Tongue (tissue), 3 donors: ENCODE measurements at places on chromosomes 1 and 21. TPM values are rescaled to one million over a fixed set of nuclear protein-coding genes. Genes with fewer than 3 reads are reported as not detected.
A peak's percentile ranks its signal among the peaks of the same experiment; 100 is the strongest.

The ACTN2 gene
- 1,156 TPM for total RNA-seq

The GSTM1 gene
- not detected for total RNA-seq

GRCh38 chr1:218671573-218671972, 326.4 kb downstream of the TGFB2 start:
- DNase-seq: peak; percentile 95

DNA sequence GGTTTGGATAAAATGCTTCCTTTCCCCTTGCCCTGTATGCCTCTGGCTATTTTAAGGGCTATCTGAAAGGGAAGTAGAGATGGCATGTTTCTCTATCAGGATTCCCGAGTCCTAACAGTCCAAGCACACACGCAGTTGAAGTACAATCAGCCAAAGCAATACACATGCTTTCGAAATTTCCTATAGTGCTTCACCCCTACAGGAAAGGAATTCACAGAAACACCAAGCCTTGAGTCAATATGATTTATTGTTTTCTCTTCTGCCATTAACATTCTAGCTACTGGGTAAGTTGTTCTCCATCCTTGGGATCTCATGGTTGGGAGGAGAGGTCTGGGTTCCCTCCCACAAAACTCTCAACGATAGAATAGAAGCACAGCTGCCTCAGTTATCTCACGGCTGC, 8.7 kb downstream of the ITLN1 start:
- DNase-seq: no peak

DNA sequence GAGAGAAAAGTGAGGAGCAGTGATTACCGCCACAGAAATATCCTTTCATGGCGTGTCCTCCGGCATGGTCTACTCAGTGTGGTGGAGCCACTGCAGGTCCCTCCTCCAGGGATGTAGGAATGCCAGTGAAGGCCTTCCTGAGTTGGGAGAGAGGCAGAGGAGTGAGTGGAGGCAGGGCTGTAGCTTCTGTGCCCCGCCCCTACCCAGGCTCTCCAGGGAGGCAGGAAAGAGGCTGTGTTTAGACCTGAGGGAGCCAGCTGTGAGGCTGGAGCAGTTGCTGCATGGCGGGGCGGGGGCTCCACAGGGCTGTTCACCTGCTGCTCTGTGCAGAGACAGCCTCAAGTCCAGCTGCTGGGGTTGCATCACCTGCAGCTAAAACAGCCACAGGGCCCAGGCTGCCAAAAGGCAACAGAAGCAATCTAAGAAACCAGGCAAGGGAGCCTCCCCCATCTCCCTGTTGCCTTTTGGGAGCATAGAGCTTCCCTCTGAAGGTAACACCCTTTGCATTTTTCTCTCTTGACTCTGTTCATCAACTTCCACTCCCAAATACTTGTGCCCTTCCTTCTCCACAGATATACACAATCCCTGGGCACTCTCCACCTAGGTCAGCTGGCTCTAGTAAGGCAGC, 801 bp upstream of the ANXA9 start:
- DNase-seq: peak; percentile 43

The COL8A2 gene
- total RNA-seq: 39.8 TPM

The B3GALT2 gene
- total RNA-seq: 5.7 TPM

- no peak for DNase-seq
Measured at GRCh38 chr1:216686860-216687766, 36.1 kb downstream of the ESRRG start.

The SASS6 gene
- 3.9 TPM for total RNA-seq

The TNNI3K gene
- total RNA-seq: 2.7 TPM

- no peak for DNase-seq
Measured at GRCh38 chr1:109492779-109493178, 1.1 kb upstream of the CYB561D1 start.

GRCh38 chr1:171509191-171509590, 23.9 kb downstream of the PRRC2C start:
- no peak for DNase-seq

- no peak for DNase-seq
Measured at GRCh38 chr1:89799495-89799894, 21.3 kb upstream of the LRRC8D start.

The SRSF4 gene
- 56.2 TPM for total RNA-seq

GRCh38 chr1:43273708-43274107, 3.9 kb downstream of the TMEM125 start:
- no peak for DNase-seq

- peak; percentile 80 for DNase-seq
Measured at GRCh38 chr21:44583089-44583799, 2.8 kb upstream of the KRTAP10-5 start.

GRCh38 chr1:6646499-6647148, 22.0 kb downstream of the THAP3 start:
- peak; percentile 75 for DNase-seq

The TLR5 gene
- total RNA-seq: 5.9 TPM

- DNase-seq: no peak
Measured at GRCh38 chr1:22234476-22235030, 91.7 kb upstream of the WNT4 start.

- no peak for DNase-seq
Measured at GRCh38 chr1:18037651-18038050, 69.9 kb upstream of the IGSF21 start.

GRCh38 chr21:41666641-41667081, 100.2 kb downstream of the RIPK4 start:
- DNase-seq: no peak

GRCh38 chr1:47227341-47228232, 4.4 kb downstream of the TAL1 start:
- DNase-seq: no peak

The CBS gene
- total RNA-seq: 6.2 TPM

DNA sequence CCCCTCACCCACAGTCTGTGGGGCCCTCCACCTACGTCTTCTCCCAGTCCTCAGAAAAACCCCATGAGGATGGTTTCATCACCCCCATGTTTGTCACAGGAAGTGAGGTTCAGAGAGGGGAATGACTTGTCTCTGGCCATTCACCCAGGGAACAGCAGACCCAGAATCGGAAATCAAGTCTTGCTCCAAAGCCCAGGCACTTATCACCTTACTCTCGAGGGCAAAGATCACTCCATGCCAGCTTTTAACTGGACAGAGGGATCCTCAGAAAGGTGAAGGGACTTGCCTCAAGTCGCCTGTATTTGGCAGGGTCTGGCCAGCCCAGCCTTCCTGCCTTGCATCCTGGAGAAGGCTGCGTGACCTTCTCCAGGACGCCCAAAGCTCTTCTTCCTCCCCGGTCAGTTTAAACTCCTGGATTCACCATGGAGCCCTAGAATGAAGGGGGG, 57.9 kb upstream of the SSBP3 start:
- DNase-seq: no peak

The IL22RA1 gene
- 1.2 TPM for total RNA-seq

DNA sequence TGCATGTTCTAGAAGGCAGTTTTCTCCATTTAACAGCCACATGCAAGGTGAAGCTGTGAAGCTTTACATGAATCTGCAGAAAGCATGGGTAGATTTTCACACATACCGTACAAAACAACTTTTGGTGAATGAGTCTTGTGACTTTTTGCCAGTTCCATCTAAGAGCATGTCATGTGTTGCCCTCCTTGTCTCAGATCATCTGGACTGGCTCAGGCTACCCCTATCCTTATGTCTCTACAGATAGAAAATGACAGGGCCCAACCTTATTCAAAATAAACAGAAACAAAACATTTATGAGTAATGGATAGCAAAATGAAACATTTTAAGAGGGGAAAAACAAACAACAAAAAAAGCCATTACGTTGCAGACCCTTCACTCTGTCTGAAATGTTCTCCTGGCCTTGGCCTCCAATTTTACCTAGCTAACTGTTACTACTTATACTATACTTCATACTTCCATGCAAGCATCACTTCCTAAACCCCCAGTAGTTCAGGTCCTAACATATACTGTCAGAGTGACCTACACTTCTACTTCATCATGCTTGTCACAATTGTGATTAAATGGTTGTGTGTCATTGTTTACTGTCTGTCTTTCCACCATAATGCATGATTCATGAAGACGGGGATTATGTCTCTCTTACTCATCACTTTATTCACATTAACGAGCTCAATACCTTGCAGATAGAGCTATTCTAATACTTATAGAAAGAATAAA, 39.0 kb downstream of the LRRC8C start:
- no peak for DNase-seq

- DNase-seq: peak; percentile 71
Measured at GRCh38 chr1:54246116-54246721, 46.3 kb downstream of the MRPL37 start.

DNA sequence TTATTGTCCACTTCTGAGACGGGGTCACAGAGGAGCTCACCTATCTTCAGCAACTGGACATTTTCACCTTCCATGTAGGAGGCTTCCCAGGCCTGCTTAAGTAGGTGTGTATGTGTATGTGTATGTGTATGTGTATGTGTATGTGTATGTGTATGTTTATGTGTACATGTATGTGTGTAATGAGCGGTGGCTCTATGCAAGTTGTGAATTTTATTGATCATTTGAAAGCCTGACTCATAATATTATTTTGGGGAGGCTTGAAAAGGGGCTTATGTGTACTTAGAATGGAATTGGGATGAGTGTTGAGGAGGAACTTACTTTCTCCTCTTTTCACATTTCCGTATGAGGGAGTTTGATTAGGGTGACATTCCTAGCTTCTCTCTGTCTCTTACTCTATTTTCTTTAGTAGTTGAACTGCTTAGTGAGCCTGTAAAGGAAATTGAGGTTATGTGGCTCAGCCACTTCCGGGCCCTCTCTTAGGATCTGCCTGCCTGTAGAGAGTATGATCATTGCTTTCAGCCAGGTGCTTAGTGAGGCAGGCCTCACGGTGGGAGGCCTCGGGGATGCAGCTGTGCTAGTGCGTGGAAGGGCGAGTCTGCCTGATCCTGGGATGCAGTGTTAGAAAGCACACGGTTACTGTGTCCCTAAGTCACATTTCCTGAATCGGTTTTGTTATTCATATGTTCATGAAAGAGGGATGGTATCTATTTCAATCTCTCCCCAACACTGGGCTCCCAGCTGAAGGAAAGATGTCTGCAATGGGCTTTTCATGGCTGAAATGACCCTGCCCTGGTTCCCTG, 61.0 kb downstream of the IER5 start:
- DNase-seq: no peak

- peak; percentile 67 for DNase-seq
Measured at GRCh38 chr1:209485167-209485566, 98.3 kb upstream of the CAMK1G start.

The SEC16B gene
- 9.6 TPM for total RNA-seq

- DNase-seq: peak; percentile 47
Measured at GRCh38 chr1:9651565-9652378, at the start of gene PIK3CD. PIK3CD (plus strand) TSS chr1:9651731; CDS start chr1:9710456, 58,725 bp downstream.

DNA sequence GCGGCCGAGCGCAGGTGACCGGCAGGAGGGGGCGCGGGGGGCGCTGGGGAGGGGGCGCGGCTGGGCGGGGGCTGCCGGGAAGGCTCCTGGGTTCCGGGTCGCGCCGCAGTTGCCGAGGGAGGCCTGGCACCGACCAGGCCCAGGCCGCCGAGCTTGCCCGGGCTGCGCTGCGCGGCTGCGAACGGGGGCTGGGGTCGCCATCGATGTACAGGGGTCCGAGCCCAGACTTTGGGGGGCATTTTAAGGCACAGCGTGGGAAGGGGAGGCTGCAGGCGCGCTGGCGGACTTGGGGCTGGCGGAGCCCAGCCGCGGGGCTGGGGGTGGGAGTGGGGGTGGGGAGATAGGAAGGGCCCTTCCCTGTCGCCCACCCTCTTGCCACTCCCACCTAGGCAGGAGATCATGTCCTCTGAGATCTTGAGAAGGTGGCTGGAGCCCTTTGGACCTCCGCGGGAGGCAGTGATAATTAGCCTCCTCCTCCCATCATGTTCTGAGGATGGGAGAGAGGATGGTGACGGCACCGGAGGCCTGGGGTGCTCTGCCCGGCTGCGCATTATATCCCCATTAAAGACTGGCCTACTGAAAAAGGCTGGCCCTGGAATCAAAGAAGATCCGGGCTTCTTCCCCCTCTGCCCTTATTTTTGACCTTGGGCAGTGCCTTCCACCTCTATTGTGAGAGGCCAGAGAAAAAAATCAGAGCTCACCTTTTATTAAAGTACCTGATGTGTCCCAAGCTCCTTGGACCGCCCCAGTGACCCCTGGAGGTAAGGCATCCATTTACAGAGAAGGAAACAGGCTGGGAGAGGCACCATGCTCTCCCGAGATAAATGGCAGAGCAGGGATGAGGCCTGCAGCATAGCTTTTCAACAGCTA, 497 bp downstream of the FBXO44 start:
- DNase-seq: no peak

DNA sequence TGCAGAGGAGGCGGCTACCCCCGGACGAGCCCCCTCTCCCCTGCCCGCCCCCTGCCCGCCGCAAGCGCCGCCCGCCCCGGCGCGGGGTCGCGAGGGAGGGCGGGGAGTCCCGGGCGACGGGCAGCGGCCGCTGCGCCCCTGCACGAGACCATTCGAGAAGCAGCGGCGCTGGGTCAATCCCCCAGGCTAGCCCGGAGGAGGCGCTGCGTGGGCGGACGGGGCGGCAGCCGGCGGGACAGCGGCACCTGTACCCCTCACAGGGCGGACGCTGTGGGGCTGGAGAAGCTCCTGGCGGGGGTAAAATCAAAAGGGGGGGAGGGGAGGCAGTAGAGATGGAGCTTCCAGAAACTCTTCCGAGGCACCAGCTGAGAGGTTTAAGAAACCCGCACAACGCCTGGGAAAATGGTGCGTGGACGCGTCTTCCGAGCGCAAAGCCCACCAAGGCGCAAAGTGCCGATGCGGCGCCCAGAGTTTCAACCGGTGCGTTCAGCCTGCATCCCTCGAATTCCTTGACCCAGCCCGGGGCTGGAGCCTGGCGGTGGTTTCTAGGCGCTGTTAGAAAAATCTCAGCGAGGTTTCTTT, at the start of gene PLPPR5:
TSS of gene PLPPR5 (minus strand) at position 1 of the 582 bp plus-strand sequence. CDS start 190 bp downstream, outside the sequence.
- DNase-seq: peak; percentile 20

DNA sequence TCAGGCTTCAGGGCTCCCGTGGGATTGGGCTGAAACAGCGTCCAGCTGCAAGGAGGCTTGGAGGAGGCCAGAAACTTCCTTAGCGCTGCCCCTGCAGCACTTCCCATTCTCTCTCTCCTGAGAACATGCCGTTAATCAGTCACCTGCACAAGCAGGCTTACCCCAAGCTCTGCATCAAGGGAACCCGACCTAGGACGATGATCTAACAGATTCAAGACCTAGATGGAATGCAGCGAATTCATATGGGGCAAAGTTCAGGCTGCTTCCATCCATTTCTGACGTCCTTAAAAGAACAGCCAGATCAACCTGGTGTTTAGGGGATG, 114.1 kb downstream of the ERG start:
- no peak for DNase-seq

DNA sequence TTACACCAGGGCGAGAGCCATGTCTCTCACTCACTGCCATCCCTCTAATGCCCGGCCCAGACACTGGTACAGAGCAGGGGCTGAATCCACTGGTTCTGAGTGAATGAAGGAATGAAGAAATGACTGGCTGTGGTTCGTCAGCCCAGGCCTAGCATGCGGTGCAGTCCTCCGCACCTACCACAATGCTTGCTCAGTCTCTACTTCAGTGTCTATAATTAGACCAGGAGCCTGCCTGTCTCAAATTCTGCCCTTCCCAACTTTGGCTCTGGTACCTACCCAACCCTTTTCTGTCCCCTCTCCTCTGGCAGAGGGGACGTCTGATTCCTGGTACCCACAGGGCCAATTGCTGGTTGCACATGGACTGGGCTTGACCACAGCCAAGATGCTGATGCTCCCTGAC, 118.2 kb upstream of the GRIK3 start:
- no peak for DNase-seq

The LRRC39 gene
- total RNA-seq: 132 TPM

GRCh38 chr1:222370913-222371675, 176.8 kb downstream of the HHIPL2 start:
- no peak for DNase-seq

The LRRC52 gene
- not detected for total RNA-seq

- DNase-seq: peak; percentile 84
Measured at GRCh38 chr1:205356440-205357139, at the start of gene KLHDC8A. KLHDC8A (minus strand) TSS chr1:205356922; CDS start chr1:205343604, 13,318 bp downstream.

The NENF gene
- total RNA-seq: 78.7 TPM
